ENCODE measurements at places on chromosomes 3 and 15.

- peak; percentile 65 for DNase-seq
These were observed 603 bp downstream of the EIF1B start for GRCh38 chr3:40309925-40310695.

GRCh38 chr3:78951342-78951945, 816.4 kb downstream of the ROBO1 start:
- peak; percentile 33 for DNase-seq

GRCh38 chr15:44550256-44550655, 13.3 kb downstream of the EIF3J start:
- DNase-seq, result no peak

DNA sequence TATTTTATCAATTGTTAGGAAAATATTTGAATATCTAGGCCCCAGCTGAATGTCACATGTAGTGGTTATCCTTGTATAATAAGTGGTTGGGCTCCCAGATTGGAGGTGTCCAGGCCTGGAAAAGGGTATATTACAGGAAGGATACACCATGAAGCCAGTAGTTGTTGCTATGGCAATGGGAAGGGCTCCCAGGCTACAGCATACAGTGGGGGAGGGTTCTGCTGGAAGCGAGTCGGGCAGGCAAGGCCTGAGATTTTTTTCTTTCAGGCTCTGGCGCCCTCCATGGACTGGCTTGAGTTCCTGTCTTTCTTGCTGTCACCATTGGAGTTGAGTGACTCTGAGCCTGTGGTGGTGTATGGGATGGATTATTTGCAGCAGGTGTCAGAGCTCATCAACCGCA, 8.9 kb downstream of the ECE2 start:
- peak; percentile 46 for DNase-seq

DNA sequence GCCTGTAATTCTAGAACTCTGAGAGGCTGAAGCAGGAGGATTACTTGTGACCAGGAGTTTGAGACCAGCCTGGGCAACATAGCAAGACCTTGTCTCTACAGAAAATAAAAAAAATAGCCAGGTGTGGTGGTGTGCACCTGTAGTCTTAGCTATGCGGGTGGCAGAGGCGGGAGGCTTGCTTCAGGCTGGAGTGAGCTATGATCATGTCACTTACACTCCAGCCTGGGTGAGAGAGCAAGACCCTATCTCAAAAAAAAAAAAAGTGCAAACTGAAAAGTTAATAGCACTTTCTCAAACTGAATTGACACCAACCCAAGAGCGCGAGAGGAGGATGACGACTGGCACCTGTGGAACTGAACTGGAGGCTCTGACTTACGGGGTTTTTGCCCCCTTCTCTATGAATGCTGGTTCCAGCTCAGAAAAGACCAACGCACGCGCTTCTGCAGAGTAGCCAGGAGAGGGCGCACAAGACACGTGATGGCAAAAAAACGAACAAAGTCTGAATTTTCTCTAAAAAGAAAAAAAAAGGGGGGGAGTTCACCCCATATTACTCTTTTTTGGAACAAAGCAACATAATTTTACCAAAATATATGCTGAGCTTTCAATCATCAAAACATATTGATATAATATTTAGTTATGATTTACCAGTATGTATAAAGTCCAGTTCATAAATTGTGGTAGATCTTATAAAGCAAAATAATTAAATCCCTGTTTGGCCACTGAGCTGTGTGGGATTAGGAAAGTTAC, 23.7 kb downstream of the CFAP92 start:
- peak; percentile 74 for DNase-seq

DNA sequence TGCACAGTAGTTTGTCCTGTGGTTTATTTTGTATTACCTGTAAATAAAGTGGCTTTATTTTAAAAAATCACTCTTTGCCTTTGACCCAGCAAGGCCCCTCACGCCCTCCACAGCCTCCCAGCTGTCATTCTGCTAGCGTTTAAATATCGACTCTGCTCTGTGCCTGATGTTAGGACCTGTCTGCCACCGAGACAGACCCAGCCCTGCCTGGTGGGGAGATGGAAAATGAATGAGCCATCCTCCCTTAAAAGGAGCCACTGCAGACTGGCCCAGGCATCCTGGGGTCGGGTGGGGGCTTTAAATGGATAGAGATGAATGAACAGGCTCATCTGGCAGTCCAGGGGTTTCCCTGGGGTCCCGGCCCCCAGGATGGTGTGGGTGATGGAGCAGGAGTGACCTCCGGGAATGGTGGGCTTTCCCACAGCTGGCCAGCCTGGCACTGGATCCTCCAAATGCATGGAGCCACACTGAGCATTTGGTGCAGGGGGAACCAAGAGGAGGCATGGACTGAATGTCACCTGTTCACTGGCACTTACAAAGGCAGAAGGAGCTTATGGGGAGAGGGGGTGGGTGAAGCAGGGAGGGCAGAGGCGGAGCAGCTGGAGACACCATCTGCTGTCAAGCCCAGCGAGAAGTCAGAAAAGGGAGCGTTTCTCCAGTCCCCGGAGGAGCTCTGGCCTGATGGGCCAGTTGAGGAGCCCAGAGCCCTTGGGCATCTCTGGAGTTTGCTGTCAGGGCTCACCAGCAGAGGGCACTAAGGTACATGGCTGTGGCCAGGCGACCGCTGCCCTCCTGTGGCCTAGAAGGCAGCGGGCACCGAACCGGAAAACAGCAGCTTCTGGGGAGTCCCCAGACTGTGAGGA, 11.9 kb downstream of the GRM2 start:
- DNase-seq, result peak; percentile 57

DNA sequence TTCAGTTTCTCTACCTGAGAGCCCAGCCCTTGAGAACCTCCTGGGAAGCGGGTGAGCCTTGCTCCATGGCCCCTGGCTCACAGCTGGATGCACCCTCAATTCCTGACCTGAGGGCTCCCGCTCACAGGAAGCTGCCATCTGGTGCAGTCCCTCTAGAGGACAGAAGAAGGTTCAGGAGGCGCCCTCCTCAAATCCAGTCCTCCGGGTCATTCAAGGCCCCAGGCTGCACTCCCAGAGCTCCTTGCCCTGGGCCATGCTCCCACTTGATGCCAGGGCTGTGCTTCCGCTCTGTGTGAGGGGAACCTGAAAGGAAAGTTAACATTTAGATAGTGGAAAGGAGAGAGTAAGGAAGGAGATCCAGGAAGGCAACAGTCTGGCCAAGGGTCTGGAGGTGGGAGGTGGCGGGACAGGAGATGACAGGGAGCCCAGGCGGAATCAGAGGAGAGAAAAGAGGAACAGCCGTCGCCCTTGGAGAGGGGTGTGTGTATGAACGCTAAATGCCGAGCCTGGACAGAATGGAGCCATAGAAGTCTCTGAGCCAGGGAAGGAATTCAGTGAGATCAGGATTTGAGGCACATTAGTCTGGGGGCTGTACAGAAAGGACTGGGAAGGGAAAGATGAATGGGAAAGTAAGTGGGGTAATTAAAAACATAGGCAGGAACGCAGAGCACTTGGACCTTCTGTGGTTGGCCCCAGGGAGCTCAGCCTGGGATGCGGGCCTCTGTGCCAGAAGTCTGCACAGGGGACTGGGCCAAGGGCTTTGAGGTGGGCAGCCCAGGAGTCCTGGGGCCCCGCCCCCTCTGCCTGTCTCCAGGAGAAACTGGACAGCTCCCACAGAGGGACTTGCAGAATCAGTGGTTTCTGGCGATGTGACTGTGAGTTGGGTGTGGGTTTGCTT, 26.1 kb downstream of the TBC1D21 start:
- peak; percentile 16 for DNase-seq

- DNase-seq, result peak; percentile 31
These were observed 16.8 kb upstream of the CRBN start for GRCh38 chr3:3196148-3196861.

DNA sequence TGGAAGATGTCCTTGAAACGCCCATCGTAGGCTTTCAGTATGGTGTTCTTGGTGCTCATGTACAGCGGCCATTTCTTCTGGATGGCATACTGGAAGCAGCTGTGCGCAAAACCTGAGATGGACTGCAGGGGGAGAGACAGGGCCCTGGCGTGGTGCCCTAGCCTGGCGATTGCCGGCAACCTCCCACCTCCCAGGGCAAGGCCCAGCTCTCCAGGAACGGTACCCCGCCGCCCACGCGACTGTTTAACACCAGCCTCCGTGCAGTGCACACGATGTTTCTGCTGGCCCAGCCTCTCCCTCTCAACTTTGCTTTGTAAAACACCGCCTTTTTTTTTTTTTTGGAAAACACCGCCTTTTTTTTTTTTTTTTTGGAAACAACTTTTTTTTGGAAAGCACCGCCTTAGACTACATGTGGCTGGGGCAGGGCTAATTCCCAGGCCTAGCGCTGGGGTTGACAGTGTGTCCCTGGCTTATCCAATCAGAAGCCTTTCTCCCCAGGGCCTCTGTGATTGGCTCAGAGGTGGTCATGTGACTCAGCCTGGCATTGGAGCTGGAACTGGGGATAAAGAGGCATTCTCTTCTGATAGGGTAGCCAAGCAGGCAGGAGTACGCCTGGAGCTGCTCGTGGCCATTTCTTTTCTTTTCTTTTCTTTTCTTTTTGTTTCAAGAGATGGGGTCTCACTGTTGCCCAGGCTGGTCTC, 14.7 kb downstream of the IDH2 start:
- DNase-seq, result no peak
